ENCODE measurements at places on chromosomes 3 and 15.

GRCh38 chr3:51929420-51930003, 12.2 kb downstream of the RRP9 start:
- DNase-seq, result peak; percentile 12

GRCh38 chr3:23808525-23808924, 2.8 kb downstream of the UBE2E1 start:
- DNase-seq, result no peak

DNA sequence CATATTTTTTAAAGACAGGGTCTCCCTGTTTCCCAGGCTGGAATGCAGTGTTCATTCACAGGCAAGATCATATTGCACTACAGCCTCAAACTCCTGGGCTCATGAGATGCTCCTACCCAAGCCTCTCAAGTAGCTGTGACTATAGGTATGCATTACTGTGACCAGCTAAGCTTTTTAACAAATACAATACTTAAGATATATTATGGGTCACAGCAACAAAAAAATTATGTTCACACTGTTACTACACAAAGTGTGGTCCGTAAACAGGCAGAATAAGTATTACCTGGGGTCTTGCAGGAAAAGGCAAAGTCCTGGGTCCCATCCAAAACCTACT, 152.5 kb downstream of the VPS13C start:
- DNase-seq, result no peak

GRCh38 chr15:89828281-89829145, 13.9 kb upstream of the ANPEP start:
- peak; percentile 61 for DNase-seq

Measured in HT1080 (cell line).